ENCODE measurements at places on chromosomes 7 and 10.

DNA sequence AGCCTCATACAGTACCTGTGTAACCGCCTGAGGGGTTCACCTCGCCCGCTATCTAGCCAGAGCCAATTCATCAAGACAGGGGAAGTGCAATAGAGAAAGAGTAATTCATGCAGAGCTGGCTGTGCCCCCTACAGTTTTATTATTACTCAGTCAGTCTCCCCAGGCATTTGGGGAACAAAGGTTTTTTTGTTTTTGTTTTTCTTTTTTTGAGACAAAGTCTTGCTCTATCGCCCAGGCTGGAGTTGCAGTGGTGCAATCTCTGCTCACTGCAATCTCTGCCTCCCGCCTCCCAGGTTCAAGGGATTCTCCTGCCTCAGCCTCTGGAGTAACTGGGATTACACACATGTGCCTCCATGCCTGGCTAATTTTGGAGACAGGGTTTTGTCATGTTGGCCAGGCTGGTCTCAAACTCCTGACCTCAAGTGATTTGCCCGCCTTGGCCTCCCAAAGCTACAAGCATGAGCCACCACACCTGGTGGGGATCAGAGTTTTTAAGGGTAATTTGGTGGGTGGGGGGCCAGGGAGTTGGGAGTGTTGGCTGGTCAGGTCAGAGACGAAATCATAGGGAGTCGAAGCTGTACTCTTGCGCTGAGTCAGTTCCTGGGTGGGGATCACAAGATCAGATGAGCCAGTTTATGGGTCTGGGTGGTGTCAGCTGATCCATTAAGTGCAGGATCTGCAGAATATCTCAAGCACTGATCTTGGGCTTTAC lies 116.5 kb downstream of the MARCHF5 start:
- no peak for DNase-seq

- no peak for DNase-seq
Measured at GRCh38 chr10:16681521-16681920, 135.7 kb downstream of the RSU1 start.

GRCh38 chr7:142194201-142194600 lies 63.7 kb downstream of the PRSS58 start:
- DNase-seq: no peak

DNA sequence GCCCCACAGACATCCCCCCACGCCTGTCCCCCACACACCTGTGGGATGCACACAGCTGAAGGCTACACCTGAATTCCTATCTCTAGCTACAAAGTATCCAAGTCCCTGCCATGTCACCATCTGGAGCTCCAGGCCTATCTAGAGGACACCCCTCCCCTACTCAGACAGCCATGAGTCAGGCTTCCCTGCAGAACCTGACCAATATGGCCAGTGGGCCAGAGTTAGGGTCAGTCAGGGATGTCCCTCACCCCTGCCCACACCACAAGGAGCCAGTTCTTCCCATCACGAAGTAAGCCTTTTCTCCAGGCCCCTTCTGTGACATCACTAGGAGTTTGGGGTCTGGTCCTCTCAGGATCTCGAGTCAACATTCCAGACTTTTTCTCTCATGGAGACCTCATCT lies 10.6 kb upstream of the SLC18A3 start:
- no peak for DNase-seq

- no peak for DNase-seq
Measured at GRCh38 chr7:33053721-33054120, 8.9 kb downstream of the NT5C3A start.

DNA sequence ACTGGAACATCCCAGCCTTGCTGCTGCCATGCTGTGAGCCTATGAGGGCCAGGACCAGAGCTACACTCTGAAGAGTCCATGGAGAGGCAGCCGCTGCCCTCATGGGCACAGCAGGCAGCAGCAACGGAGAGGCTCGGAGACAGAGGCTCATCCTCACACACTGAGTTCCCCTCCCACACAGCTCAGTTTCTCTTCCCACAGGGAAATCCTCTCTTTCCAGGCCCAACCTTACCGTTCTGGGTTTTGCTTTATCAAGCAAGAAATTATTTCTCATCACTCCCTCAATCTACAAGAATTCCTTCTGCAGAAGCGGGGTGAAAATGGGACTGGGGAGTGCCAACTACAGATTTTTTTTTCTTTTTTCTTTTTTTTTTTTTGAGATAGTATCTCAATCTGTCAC lies 36.6 kb downstream of the GOLGA7B start:
- no peak for DNase-seq

DNA sequence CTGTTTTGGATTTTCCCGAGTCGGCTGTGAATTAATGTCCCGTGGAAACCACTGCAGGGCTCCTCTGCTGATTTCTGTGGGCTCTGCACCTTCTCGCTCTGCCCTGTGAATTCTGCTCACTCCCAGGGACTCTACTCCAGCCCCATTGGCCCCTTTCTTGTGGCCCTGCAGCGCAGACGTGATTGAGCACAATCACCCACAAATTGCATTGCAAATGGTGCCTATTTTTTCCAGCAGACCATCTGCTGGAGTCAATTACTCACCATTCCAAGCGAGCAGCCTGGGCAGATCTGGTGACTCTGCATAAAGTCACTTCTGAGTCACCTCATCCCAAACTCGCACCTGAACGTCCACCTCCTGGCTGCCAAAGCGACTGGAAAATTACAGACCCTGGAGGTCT lies 235.8 kb downstream of the PAXIP1 start:
- no peak for DNase-seq

DNA sequence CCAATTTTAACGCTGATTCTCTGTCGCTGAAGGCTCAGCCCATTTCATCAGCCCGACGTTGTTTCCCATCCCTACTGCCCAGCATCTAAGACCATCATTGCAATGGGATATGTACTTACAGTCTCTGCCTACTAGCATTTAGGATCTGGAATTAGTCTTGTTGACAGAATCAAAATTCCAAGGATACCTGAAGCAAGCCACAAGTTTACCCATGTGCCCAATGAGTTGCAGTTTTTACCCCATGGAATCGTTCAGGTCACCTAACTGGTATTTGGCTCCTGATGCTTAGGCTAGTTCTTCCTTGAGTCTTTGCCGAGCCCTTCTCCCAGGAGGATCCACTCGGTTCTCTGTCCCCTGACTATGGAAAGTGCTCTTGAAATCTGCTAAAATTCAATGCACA lies 276.8 kb downstream of the DNAJB9 start:
- DNase-seq: no peak

DNA sequence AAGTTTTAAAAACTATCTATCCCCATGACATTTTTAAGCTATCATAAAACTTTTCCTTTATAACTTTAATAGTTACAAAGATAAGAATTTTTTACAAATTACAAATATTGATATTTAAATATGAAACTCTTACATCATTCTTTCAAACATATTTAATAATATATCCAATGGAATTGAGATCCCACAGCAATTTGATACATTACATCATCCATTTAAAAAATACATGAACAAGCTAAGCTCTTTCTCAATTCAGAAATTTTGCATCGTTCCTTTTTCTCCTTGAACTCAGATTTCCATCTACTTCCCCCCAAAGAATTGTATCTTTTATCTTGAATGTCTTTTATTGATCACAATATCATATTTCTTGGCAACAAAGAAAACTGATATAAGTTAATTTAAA lies 118.4 kb upstream of the GLCCI1 start:
- DNase-seq: no peak

- DNase-seq: peak; percentile 43
Measured at GRCh38 chr7:120792091-120792860, 65.7 kb downstream of the TSPAN12 start.

DNA sequence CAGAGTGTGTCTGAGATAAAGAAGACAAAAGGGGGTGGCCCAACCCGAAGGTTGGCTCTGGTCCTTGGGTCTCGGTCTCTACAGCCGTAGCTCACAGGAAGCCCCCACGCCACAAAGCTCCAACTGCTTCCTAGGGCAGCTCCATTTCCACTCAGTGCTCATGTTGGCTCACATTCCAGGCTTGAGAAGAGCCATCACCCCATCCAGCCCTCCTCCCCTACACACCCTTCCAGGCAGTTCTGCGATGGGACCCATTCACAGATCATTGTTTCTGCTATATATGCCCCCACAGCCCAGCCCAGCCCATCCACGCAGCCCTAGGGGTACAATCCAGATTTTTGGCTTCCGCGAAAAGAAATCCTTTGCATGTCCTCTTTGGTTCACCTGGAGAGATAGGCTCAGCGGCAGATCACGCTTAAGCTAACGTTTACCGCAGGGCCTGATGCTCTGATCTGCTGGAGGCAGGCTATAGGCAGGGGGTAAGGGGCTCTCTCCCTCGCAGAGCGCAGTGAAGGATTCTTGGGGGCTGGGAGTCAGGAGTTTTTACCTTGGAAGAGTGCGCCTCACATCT lies 6.2 kb upstream of the HOXA11 start:
- DNase-seq: no peak

DNA sequence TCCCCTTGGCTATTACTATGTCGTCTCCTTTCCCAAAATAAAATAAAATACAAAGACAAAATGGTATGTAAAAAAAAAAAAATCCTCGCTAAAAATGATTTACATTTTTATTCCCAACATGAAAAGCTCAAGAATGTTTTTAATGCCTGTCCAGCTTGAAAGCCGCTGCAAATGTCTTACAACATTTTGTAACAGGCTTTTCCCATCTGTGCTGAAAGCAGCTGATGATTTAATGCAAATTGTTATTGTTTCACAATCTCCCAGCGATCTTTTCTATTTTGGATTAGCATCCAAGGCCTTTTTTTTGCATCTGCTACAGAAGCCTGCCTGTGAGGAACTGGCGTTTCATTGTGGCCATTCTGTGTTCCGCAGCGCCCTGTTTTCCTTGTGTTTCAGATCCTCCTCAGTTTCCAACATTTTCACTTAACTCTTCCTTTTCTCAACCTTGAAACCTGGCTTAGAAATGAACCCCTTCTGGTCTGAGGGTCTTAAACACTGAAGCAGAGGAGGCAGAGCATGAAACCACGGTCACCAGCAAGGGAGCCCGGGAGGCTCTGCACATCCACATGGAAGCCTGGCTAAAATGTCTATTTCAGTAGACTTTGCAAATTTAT lies 712.1 kb downstream of the PARD3 start:
- no peak for DNase-seq

- DNase-seq: no peak
Measured at GRCh38 chr7:150567871-150568301, 696 bp downstream of the GIMAP4 start.

- no peak for DNase-seq
Measured at GRCh38 chr7:70588191-70588921, 543.6 kb upstream of the GALNT17 start.

- DNase-seq: no peak
Measured at GRCh38 chr7:44291066-44291732, 34.2 kb downstream of the CAMK2B start.

DNA sequence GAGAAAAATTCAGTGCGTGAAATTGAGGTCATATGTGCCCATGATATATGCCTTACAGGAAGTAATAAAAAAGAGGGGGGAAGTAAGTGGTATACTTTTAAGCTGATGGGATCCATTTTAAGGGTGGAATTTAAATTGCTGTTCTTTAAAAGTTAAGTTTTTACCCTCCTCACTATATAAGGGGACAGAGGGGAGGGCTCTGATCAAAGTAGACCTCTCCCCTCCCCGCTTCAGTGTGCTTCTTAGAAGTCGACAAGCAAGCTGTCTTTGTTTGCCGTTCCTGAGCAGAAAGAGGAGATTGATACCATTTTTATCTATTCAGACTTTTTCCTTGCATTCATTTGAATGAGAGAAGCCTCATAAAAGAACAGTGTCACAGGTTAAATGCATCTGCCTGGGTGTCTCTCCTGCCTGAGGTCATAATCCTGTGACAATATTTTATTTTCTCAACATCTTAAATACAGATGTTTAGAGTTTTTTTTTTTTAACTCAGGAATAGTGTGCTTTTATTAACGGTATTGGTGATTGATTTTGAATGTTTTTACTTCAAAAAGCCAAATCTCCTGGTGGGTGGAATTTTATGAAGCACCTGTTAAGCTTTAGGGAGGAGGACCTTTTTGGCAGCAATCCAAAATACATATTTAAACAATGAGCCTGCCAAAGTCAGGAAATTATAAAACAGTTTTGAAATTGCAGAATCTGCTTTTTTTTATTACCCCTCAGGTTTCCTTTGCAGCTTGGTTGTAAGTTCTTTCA lies 141.7 kb downstream of the KAT6B start:
- peak; percentile 22 for DNase-seq

- DNase-seq: no peak
Measured at GRCh38 chr7:70498232-70498992, 633.5 kb upstream of the GALNT17 start.

GRCh38 chr7:131008840-131009711 lies 275.1 kb upstream of the KLF14 start:
- no peak for DNase-seq

DNA sequence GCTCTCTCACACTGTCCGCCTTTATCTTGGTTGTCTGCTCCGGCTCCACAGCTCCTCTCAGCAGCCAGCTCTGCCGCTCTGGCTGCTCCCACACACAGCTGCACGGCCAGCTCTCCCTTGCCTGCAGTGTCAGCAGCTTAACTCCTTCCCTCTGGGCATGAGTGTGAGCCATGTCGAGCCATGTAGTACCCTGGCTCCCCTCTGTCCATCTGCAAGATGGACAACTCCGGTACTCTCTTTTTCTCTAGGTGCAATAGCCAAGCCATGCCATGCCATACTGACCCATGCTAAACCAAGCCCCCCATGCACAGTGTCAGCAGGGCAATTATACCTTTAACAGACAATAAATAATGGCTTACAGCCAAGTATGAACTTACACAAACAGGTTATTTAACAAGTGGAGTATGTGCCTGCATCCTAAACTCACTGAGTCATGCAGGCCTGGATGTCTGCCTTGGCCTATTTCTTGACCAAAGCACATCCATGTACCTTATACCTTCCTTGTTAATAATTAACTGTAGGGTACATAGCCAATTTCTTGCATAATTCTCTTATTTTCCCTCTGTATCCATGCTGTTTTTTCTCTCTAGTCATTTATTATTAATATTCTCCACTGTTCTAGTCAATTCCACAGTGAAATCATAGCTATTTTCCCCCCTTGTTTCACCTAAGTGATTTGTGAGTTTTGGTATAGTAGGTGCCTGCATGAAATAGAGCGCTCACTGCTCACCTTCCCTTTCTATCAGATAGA lies 170.9 kb downstream of the CDK14 start:
- DNase-seq: no peak

GRCh38 chr10:128945398-128945797 lies 521.6 kb upstream of the MGMT start:
- DNase-seq: no peak

DNA sequence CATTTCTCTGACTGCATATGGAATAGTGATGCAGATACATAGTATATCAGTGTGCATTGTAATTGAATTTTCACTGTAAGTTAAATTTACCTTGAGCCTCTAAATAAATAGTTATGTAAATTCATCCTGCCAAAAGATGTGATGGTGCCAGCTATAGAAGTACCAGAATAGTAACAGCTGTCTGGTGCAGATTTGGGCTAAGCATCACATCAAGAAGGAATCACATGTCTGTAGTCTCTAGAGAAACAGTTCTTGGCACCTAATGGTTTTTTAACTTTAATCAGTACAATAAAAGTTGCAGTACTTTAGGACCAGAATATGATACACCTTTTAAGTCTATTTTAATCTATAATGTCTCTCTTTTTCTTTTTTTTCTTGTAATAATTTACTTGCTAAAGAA lies 17.4 kb downstream of the PLEKHA1 start:
- DNase-seq: no peak

GRCh38 chr10:100318207-100318606 lies 11.8 kb downstream of the PKD2L1 start:
- no peak for DNase-seq

GRCh38 chr10:133186416-133187090 lies 26.5 kb downstream of the KNDC1 start:
- DNase-seq: no peak

All from CD4-positive, alpha-beta memory T cell (primary cell).